ENCODE measurements at places on chromosomes 6 and 20.

- no peak for DNase-seq
Observed at GRCh38 chr6:128512296-128512695, 8.1 kb downstream of the PTPRK start.

- no peak for DNase-seq
Observed at GRCh38 chr6:168420084-168420483, 20.9 kb upstream of the SMOC2 start.

GRCh38 chr6:137217801-137218472 is 1.2 kb downstream of the IFNGR1 start:
- no peak for DNase-seq

- DNase-seq = no peak
Observed at GRCh38 chr6:156378853-156379252, 398.3 kb upstream of the ARID1B start.

GRCh38 chr6:144315981-144316861 is 31.1 kb downstream of the UTRN start:
- no peak for DNase-seq

DNA sequence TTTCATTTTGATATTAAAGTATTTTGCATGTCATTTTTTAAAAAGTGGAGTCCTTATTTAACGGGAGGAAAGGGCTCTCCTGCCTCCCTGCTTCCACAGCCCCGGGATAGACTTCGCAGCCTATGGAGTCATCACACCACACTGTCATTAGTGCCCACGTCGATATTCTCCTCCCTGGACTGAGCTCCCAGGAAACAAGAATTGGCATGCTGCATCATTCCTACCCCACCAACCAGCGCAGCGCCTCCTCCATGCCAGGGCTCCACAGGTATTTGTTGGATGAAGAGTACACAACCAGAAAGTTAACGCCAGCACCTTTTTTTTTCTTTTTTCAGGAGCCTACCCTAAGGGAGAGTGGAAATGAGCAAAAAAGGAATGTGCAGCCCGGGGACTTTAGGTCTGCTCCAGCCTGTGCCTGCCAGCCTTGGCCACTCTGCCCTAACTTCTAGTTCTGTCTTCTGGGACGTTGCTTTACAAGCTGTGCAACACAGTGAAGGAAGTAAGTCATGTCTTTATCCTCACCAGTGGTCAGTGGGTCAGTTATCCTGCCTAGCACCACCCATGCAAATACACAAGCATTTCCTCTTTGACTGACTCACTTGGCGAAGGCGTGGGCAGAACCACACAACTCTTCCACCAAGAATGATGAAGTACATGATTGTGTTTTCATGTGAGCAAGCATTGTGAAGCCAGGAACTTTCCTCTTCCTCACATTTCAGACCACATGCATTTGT is 180.7 kb upstream of the UST start:
- no peak for DNase-seq

- no peak for DNase-seq
Observed at GRCh38 chr6:169710009-169710408, 8.1 kb downstream of the C6orf120 start.

DNA sequence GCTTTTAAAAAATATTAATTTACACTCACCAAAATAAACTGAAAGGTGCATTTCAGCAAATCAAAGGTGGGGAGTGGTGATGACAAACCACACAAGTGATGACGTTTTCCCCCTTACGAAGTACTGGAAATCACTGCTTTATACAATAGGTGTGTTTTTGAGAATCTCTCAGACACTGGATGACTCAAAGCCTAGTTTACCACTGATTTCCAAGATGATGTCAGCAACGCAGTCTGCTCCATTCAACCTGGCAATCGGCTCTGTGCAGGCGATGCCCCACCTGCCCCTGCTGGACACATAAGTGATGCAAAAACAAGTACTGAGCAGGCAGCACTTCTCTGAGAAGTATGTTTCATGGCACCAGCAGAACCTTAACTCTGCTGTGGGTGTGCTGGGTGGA is 114.4 kb downstream of the SOD2 start:
- no peak for DNase-seq

DNA sequence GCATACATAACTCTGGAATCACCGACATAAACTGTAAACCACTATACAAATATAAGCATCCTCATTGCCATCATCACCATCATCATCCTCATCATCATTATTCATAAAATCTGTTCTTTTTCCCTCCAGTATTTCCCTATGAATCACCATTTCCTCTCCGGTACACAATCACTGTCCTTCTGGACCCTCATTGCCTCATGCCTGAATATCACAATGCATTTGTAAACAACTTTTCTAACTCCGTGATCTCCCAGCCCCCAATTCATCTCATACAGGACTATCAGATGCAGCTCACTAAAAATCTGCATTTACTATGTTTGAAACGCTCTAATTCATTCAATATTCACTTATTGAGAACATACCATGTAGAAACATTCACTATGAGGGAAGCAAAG is 339.7 kb downstream of the TBC1D32 start:
- no peak for DNase-seq

GRCh38 chr6:161445021-161445799 is 171.3 kb upstream of the AGPAT4 start:
- DNase-seq = no peak

DNA sequence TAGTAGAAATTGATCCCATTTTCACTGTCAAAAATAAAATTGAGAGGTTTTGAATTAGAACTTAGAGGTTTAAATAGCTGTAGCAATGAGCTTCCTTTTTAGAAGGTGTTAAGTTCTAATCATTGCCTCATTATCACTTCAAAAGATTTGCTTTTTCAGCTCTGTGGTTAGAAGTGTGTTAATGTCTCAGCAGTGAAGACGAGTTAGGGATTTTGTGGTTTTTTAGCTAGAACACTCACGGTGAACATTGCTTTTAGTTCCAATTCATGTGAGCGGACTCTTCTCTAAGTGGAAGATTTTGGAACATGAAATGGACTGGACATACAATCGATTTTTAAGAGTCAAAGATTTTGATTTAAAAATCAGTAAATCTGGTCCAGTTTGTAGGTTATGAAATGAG is 12.7 kb upstream of the IFNGR1 start:
- no peak for DNase-seq

GRCh38 chr6:124011180-124011579 is 207.5 kb downstream of the NKAIN2 start:
- no peak for DNase-seq

GRCh38 chr6:42787063-42787472 is 5.2 kb downstream of the BICRAL start:
- peak; percentile 9 for DNase-seq

DNA sequence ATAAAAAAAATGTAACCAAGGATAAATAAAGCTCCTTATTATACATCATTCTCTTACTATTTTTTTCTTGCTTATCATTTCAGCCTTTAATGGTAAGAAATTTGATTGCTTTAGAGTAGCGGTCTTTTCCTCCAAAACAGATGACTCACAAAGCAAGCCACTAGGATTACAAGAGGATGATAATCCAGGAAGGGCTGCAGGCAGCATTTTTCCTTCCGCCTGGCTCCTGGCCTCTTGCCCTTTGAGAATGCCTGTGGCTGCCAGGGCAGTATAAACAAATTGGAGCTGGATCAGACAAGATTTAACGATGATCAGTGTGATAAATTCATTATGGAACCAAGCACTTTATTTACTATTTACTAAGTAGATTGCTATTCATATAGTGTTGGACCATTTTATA is 9.7 kb upstream of the FBXL4 start:
- no peak for DNase-seq

DNA sequence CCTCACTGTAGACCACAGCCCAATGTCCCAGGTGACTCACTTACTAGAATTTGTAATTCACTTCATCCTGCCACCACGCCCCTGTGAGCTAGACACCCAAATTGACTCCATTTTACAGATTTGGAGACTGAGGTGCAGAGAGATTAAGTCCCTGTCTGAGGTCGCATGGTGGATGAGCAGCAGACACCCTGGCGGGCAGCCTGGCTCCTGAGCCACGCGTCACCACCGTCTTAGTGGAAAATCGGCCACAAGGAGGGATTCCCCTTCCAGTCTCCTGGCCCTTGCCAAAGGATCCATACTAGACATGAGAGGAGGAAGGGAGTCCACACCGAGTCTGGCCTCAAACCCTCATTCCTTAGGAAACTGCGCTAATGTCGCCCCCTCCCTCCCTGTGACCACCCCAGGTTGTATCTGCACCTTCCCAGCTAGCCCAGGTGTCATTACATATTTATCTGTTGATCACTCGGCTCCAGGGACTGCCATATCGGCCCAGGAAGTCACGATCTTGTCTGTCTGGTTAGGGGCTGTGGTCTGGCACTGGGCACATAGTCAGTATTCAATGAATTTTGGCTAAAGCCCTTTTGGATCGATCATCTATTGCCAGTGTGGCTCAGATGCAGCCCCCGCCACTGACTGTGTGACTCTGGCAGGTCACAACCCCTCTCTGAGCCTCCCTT is 25.7 kb upstream of the PTGIS start:
- no peak for DNase-seq

- no peak for DNase-seq
Observed at GRCh38 chr6:44682987-44683779, 295.7 kb downstream of the CDC5L start.

- DNase-seq = no peak
Observed at GRCh38 chr6:12916420-12917136, 200.0 kb downstream of the PHACTR1 start.

DNA sequence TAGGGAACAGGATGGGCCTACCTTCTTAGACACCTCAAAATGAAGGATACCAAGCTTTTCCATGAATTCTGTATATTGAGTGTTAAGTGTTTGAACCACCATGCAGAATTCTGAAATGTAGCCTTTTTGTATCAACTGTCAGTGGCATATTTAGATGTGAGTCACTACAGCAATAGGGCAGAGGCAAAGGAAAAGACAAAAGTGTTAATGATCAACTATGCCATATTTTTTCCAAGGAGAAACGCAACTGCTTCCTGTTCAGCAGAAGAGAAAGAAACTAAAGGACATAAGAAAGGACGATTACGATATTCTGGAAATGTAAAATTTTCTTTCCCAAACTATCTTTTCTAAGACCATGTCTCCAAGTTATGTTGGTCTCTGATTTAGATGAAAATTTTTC is 104.6 kb upstream of the RSPO3 start:
- no peak for DNase-seq

GRCh38 chr20:36836591-36837269 is 39.2 kb upstream of the TLDC2 start:
- peak; percentile 66 for DNase-seq
